Foreskin keratinocyte (primary cell): ENCODE measurements at places on chromosomes 11 and 22.

- DNase-seq: no peak
Observed at GRCh38 chr11:63510360-63511047, 4.6 kb downstream of the LGALS12 start.

GRCh38 chr11:34565417-34566207 is 52.0 kb upstream of the ELF5 start:
- DNase-seq: no peak

GRCh38 chr11:110982214-110982613 is 263.3 kb upstream of the POU2AF2 start:
- DNase-seq: no peak

DNA sequence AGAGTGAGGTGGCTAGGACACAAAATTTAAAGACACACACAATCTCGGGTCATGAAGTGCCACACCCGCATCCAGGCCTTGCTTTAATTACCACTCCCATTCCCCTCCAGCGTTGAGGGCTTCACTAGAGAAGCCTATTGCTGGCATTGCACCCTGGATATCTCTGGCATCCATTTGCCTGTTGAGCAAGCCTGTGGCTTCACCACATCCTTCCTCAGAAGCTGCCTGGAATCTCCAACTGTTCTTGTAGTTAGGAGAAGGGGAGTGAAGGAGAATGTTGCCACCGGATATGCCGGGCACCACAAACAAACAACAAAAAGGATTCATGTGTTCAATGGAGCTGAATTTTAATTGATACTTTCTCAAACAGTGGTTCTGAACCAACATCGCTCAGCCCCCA is 34.4 kb upstream of the RCN1 start:
- DNase-seq: no peak

DNA sequence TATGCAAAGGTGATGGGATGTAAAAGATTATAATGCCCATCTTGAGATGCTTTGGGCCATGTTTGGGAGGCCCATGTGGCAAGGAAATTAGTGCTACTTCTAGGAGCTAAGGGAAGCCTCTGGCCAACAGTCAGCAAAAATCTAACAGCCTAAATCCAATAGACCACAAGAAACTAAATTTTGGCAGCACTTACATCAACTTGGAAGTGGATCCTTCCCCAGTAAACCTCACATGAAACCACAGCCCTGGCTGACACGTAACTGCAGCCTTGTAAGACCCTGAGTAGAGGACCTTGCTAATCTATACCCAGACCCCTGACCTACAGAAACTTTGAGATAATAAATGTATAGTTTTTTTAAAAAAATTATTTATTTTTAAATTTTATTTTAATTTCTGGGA is 13.1 kb upstream of the GRK3 start:
- DNase-seq: no peak
